ENCODE measurements at places on chromosomes 3 and 15.

- no peak for DNase-seq
Measured at GRCh38 chr3:11928381-11928780, 75.8 kb upstream of the SYN2 start.

DNA sequence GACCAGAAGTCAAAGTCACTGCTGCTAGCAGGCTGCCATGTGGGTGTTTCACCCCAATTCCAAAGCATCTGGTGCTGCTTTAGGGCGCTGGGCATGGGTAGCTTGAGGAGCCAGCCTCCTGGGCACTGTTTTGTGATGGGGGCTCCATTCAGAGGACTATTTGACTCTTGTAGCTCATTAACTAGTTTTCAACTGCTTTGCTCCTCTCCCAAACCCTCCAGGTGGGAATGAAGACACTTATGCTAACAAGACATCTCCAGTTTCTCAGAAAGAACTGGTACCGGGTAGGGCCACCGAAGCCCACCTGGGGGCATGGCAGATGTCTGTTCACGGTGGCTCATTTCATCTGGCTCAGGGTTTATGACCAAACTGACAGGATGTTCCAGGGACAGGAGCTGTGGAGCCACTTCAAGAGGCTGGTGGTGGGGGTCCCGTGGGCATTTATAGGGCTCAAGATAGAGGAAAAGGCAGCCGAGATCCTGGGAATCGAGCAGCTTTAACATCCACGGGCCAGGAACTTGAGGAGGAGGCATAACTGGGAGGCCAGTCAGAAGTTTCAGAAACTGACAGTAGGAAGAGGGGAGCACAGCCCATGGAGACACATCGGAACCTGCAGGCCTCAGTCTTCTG lies 17.7 kb downstream of the AMOTL2 start:
- DNase-seq = no peak

DNA sequence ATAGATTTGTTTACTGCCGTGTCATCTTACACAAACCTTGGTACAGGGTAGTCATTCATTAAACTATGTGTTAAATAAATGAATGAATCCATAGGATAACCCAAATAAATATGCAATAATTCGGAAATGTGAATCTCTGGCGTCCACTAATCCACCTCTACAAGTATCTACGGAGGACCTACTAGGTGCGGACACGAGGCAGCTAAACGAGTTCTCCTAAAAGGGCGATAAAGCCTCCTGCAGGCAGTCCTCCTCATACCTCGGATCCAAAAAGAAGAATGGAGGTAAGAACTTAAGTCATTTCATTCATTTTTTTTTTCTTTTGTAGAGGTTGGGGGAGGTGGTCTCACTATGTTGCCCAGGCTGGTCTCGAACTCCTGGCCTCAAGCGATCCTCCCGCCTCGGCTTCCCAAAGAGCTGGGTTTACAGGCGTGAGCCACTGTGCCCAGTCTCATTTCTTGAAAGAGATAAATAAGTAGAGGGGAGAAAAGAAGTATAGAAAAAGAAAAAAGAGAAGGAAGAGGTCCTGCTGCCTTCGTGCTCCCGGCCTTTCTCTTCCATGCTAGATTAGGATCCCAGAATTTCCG lies 706 bp upstream of the RPL35A start:
- DNase-seq = no peak

DNA sequence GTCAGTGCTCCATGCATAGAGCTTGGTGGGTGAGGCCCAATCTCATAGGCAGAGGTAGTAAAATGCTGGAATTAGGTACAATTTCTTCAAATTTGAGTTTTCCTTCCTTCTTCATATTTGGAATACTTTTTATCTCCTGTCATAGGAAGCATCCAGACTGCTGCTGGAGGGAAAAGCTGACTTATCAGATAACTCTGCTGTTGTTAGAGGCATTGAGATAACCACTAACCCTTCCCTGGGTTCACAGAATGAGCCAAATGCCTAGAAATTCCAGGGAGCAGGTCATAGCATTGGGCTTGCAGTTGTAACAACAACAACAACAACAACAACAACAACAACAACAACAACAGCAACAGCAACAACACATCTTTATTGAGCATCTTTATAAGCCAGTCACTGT lies 332.7 kb downstream of the PDCD6IP start:
- DNase-seq = no peak

GRCh38 chr15:42549032-42549491 lies 424 bp downstream of the HAUS2 start:
- no peak for DNase-seq

GRCh38 chr3:157063469-157063868 lies 96.5 kb downstream of the CCNL1 start:
- DNase-seq = no peak

DNA sequence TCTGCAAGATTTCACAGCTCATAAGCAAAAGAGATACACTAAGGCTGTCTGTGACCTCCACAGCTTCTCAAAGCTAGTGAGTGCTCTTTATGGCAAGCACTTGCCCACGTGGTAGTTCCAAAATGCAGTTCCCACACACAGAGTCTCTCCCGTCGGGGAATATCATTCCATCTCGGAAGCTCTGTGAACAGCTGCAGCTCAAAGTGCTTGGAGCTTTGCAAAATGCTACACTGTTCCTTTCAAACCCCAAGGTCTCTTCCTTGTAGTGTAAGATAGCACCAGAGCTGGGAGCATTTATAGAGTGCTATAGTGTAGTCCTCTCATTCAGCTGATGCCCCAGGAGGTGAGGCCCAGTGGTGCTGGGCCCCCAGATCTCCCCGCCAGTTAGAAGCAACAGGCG lies 36.1 kb downstream of the ST6GAL1 start:
- no peak for DNase-seq

DNA sequence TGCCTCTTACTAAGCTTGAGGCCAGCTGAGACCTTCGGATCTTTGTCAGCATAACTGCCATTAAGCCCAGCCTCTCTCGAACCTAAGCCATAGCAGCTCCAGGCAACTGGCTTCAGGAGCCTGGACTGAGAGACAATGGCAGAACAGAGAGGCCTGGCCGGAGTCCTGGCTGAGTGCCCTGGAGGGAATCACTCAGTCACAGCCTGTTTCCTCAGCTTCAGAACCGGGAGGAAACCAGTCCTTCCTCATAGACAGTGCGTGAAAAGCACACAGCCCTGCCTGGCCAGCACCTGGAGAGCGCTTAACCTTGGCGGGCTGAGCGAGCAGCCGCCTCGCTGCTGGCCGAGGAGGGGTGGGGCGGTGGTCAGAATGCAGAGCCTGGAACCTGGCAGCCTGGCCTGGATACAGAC lies 21.6 kb downstream of the RNU5B-1 start:
- DNase-seq = no peak

GRCh38 chr15:68325726-68326125 lies 48.2 kb downstream of the FEM1B start:
- no peak for DNase-seq

GRCh38 chr3:146929696-146930095 lies 324.6 kb upstream of the PLSCR5 start:
- DNase-seq = no peak

DNA sequence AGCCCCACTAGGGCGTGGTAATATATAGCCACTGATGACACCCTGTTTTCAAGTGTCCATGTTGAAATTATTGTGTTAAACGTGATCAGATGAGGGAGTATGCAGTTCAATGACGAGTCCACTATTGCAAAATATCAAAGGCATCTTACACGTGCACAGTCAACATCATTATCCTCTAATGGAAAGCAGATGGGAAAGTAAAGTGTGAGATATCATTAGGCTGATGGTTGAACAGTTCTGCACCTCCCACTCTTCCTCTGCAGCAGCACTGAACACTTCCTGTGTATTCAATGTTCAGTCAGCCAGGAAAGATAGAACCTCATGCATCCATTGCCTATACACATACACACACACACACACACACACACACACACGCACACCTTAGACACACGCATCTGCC lies 431.8 kb upstream of the CCDC54 start:
- no peak for DNase-seq

- no peak for DNase-seq
Measured at GRCh38 chr15:43186003-43186353, 775 bp downstream of the CCNDBP1 start.

DNA sequence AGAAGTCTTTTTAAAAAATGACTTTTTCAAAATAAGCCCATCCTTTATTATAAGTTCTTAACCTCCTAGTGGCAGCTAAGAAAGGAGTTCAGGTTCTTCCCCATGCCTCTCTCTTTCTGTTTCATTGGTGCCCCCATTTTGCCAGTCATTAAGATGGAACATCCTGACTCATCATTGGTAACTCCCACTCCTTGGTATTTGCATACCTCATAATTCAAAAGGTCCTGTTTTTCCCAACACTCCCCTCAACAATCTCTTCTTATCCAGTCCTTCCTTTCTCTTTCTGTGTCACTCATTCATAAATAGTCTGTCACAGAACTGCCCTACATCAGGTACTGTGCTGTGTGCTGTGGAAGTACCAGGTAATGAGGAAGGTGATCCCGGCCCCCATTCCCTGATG lies 394.0 kb downstream of the FOXP1 start:
- DNase-seq = no peak

DNA sequence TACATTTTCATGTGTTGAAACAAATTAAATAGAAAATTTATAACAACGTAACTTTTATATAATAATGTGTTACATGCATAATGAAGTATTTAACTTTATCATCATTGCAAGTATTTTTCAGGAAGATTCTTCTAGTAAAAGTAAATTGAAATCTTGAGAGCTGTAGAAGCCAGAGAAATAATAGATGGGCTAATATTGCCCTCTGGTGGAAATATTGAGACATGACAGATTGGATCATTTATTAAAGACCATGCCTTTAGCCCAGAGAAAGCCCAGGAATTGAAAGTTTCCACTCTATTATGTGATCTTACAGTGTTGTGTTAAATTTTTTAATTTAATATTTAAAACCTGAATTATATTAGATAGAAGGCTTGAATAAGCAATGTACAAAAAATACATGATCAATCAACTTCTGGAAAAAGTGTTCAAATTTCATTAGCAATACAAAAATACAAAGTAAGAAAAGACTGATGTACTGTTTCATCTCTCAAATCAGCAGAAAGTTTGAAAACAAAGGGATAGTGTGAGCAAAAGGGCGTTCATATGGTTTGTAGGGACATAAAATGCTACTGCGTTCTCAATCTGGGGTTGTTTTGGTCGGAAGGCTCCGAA lies 52.7 kb upstream of the SPTSSB start:
- no peak for DNase-seq

Data from NCI-H187 (cell line).